Stimulated activated CD4-positive, alpha-beta T cell treated with anti-CD3 and anti-CD28 coated beads, Interleukin-2, amount 100 ng/mL, for 4 hours (primary cell): ENCODE measurements at places on chromosomes 13 and 19.

- DNase-seq, result no peak
These were observed 106.1 kb downstream of the SLC25A15 start for GRCh38 chr13:40895227-40896184.

DNA sequence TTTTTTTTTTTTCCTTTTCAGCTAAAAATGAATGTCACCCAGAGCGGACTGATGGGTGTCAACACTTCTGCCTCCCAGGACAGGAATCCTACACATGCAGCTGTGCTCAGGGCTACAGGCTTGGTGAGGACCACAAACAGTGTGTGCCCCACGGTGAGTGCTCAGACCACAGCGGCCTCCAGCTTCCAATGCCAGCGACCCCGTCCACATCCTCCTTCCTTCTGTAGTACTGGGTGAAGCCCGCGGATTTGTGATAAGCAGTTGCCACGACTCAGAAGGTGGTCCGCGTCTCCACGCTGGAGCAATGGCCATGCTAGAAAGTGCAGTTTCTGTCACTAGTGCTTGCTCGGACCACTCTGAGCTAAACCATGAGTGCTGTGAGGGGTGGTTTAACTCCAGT is 6.0 kb downstream of the PROZ start:
- no peak for DNase-seq

DNA sequence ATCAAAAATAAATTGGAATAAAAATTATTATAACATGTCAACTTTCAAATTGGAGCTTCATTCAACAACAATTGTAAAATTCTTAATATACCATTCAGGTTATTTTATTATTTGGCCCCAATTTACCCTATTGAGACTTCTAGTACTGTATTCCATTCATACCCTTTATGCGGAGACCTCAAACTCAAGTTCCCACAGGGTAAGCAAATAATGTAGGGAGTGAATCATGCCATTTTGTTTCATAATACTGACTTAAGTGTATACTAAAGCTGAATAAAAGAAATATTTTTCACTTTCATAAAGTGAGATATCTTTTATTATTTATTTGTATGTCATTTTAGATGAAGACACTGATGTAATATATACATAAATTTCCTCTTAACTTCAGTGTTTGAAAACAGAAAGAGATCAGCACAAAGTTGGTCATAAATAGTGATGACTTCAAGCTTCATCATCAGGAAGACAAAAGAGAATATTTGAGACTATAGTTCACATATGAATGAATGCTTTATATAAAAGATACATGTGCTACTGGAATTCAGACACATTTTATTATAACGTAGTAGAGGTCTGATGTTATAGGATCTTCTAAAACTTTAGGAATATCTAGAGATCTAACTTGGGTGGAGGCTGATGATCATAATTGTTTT is 894.4 kb upstream of the PCDH9 start:
- DNase-seq, result no peak

DNA sequence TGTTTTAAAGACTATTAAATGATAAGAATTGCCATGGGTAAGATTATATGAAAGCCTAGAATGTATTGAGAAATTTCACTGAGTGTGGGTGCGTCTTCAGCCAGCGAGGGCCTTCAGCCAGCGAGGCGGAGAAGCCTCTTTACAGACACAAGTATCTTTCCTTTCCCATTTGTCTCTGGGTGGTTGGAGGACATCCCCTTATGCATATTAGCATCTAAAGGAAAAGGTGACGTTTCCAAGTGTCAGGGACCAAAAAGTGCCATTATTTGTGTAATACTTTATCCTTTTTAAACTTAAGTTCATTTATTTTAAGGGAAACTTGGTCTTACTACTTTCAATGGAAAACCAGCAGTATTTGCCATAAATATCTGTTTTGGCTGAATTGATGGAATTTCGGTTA is 22.2 kb downstream of the SMARCA4 start:
- DNase-seq, result no peak

DNA sequence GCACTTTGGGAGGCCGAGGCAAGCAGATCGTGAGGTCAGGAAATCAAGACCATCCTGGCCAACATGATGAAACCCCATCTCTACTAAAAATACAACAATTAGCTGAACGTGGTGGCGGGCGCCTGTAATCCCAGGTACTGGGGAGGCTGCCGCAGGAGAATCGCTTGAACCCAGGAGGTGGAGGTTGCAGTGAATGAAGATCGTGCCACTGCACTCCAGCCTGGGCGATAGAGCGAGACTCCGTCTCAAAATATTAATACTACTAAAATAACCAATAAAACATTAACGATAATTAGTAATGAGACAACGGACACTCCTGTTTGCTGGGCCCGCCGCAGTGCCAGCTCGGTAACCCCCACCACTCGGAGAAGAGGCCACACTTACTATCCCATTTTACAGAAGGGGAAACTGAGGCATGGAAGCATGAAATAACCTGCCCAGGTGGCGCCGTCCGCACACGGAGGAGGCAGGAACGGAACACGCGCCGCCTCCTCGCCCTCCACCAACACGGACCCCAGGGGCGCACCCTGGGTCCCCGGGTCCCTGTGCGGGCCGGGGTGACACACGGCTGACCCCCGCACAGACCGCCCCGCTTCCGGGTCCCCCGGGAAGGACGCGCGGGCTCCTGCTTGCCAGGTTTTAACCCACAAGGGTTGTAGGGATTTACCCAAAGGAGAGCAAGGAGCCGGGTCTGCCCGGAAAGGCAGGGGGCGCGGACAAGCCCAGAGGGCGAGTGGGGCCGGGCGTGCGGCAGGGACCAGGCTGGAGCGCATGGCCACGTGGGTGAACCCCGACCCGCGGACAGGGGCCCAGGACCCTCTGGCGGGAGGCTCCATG is 1.6 kb downstream of the R3HDM4 start:
- DNase-seq, result no peak

DNA sequence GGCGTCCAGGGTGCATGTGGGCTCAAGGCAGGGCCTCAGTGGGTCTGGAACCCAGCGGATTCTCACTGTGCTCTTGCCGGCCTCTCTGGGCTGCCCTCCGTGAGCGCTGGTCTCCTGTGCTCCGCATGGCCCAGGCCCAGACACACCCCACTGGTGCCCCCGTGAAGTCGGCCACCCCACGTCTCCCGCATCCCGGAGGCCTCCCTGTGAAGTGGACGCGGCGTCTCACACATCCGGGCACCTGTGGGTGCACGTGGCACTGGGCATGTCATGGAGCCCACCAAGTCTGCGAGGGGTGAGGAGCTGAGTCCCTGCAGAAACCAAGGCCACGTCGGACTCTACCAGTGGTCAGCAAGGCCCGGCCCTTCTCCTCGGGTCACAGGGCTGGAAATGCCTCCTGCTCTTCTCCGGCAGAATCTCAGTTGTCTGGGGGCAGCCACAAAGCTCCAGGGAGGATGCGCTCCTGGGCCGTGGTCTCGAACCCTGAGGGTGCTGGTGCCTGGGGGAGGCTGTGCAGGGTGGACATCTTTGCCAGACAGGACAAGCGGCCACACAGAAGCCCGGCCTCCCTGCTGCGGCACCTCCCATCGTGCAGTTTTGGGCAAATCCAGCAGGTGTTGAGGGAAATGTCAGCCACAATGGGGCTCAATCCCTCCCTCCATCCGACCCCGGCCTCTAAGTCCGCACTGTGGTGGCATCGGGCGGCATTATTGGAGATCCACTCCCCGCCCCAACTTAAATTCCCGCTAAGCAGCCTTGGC is 2.2 kb downstream of the C13orf46 start:
- no peak for DNase-seq

- DNase-seq, result no peak
These were observed 31.3 kb downstream of the ZNF560 start for GRCh38 chr19:9467161-9467560.

DNA sequence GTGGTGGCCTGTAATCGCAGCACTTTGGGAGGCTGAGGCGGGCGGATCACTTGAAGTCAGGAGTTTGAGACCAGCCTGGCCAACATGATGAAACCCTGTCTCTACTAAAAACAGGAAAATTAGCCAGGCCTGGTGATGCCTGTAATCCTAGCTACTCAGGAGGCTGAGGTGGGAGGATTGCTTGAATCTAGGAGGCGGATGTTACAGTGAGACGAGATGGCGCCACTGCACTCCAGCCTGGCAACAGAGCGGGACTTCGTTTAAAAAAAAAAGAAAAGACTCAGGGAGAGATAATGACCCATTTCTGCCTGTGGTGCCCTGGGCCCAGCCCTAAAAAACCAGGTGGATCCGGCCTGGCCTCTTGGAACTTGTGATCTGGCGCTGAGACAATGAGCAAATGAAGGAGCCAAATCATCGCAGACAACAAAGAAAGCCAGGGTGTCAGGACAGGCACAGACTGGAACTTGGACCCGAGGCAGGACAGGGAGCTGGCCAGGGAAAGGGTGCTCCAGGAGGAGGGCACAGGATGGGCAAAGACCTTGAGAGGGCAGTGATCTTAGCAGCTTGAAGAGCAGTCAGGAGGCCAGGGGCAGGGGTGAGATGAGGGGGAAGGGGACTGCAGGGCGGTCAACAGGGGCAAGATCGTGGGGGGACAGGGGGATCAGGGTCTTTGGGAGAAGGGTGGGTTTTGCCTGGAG is 962 bp upstream of the JAK3 start:
- no peak for DNase-seq

- no peak for DNase-seq
These were observed 113.2 kb downstream of the TM9SF2 start for GRCh38 chr13:99614465-99614885.

DNA sequence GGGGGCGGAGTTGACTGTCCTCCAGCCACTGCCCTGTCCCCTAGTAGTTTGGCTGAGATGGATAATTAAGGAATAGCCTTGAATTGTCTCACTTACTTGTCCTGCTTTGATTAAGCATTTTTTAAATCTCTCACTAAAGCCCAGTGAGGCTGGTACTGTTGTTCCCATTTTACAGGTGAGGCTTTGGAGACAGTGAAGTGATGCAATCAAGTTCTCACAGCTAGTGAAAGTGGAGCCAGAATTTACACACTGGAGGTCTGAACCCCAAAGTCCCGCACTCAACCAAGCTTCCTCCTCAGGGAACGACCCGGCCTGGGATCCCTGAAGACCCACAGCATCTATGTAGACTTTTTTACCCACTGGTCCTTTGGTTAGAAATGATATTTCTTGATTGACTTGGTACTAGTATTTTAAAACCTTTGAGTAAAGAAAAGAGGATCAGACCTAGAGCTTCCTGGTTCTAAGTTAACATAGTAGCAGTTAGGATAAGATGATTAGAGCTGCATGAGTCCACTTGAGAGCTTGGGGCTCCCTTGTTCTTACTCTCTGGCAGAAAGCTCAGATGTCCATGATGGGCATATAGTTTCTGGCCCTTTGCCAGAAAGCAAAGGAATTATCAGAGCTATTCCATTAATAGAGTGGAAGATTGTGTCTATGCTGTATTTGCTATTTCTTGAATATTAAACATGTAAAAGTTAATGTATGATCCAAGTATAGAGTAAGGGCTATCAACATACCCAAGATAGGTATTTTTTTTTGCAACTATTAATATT is 154.3 kb downstream of the LMO7 start:
- no peak for DNase-seq

- DNase-seq, result no peak
These were observed 267.8 kb downstream of the KCNRG start for GRCh38 chr13:50283017-50283416.

GRCh38 chr19:31885280-31885853 is 460.0 kb upstream of the ZNF507 start:
- DNase-seq, result no peak

DNA sequence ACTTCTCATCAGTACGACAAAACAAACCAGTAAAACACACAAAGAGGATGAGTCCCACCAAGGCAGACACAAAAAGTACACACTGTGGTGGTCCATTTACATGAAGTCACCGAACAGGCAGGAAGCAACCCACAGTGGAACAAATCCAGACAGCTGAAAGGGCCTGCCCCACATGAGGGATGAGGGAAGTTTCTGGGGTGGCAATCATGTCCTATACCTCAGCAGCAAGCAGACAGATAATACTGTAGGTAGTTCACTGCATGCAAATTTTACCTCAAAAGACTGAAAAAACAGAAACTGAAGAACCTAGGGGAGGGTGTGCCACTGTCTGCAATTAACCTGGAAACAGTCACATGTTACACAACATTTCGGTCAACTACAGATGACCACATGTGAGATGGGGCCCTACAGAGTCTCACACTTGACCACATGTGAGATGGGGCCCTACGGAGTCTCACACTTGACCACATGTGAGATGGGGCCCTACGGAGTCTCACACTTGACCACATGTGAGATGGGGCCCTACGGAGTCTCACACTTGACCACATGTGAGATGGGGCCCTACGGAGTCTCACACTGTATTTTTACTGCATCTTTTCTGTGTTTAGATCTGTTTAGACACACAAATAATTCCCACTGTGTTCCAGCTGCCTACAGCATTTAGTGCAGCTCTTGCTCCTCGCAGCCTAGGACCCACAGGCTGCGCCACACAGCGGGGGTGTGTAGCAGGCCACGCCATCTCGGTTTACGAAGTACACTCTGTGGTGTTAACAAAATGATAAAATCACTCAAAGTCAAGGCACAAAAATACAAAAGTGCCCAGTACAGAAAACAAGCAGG is 22.2 kb downstream of the PCID2 start:
- DNase-seq, result no peak

- no peak for DNase-seq
These were observed 94.3 kb downstream of the SIPA1L3 start for GRCh38 chr19:38001158-38001781.

DNA sequence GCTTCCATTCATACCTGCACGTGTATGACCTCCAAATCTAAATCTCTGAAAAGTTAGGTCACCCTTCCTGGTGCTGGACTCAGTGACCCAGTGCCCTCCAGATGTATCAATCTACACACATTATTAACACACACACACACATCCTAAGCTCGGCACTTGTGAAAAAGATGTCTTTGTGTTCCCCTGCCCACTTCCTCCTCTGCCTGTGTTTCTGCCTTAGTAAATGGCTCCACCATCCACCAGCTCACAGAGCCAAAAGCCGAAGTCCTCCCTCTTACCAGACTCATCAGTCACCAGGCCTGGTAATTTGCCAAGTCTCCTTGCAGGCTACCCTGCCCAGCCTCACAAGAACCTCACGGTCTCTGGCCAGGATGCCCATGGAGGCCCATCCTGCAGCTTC is 131.5 kb downstream of the SHISA2 start:
- DNase-seq, result no peak

DNA sequence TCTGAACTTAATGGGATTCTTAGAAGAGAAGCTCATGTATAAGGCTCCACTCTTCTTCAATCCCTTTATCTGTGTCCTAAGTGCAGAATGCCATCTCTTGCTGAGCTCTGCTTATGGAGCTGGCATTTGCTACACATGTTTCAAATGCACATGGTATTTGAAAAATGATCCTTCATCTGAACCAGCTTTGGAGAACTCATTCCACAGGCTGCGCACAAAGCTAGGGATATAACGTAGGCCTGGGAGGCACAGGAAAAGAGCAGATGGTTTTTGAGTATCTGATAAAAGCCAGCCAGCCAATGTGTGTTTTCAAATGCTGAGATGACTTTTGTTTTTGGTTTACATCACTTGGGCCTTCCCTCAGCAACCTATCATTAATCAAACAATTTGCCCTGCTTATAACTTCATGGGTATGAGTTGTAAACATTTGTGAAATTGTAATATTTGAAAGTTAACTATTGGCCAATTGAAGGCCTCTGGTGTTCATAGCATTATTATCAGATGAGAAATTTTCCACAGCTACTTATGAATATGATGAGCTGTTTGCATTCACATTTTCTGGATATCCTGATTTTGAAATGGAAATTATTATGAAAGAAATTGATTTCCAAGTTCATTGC is 729.0 kb downstream of the FGF9 start:
- DNase-seq, result no peak

- DNase-seq, result no peak
These were observed 23.1 kb downstream of the ZNF536 start for GRCh38 chr19:30395283-30395682.
